ENCODE measurements at places on chromosomes 4 and X. TPM values are rescaled to one million over a fixed set of nuclear protein-coding genes. Genes with fewer than 3 reads are reported as not detected.

CTAG1A gene
- not detected for total RNA-seq

- H3K4me1 ChIP-seq = no peaks in the 10 kb centered on the region
- no peak for DNase-seq
- no peak overlapping the region for H3K27ac ChIP-seq
- H3K36me3 ChIP-seq = no peaks in the 10 kb centered on the region
Measured at GRCh38 chrX:98717970-98718369, 1692.1 kb downstream of the PCDH19 start.

DNA sequence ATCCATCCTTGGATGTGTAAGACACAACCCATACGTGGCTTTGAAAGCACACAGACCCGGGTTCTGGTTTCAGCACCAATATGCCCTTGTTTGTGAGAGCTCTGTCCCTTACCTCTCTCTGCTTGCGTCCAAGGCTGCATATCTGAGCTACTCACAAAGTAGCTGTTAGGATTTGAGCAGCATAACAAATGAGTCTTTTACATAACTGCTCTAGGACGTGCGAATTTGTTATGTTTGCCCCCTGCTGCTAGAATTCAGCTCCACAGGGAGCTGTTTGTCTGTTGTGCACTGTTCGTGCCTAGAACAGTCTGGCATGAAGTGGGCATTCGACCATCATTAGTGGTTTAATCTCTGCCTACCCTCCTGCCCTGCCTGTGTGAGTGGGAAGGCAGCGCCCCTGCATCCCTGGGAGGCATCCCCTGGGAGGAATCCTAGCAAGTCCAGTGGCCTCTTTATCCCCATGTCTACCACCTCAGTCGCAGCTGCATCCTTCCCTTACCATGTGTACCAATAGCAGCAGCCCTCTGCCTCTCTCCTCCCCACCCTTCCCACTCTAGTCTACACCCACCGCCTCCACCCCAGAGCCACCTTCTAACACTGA is 42.1 kb downstream of the SLC2A9 start:
- H3K4me1 ChIP-seq = no peaks in the 10 kb centered on the region
- no peaks in the 10 kb centered on the region for H3K36me3 ChIP-seq
- no peaks in the 10 kb centered on the region for H3K27me3 ChIP-seq
- DNase-seq = no peak

- no peak overlapping the region for H3K4me3 ChIP-seq
- H3K27ac ChIP-seq = no peak overlapping the region
- H3K4me1 ChIP-seq = peaks cover 17% of the 10 kb centered on the region
Measured at GRCh38 chr4:48337731-48338130, 3.6 kb upstream of the SLAIN2 start.

Measured in spleen (tissue), 13 donors.